ENCODE measurements at places on chromosomes 2 and 18. TPM values are rescaled to one million over a fixed set of nuclear protein-coding genes. Genes with fewer than 3 reads are reported as not detected.

GLB1L gene
- polyA plus RNA-seq: 3.7 TPM

GRHL1 gene
- 0.63 TPM for polyA plus RNA-seq

RAD51AP2 gene
- polyA plus RNA-seq: 0.01 TPM

KCNIP3 gene
- polyA plus RNA-seq: 1.3 TPM

ST6GAL2 gene
- polyA plus RNA-seq: not detected

TUBB8B gene
- polyA plus RNA-seq: not detected

SNTG2 gene
- polyA plus RNA-seq: 0.26 TPM

EIF5B gene
- 83.1 TPM for polyA plus RNA-seq

GYPC gene
- 93.2 TPM for polyA plus RNA-seq
